ENCODE measurements at places on chromosomes 6 and 20. TPM values are rescaled to one million over a fixed set of nuclear protein-coding genes. Genes with fewer than 3 reads are reported as not detected.

DNA sequence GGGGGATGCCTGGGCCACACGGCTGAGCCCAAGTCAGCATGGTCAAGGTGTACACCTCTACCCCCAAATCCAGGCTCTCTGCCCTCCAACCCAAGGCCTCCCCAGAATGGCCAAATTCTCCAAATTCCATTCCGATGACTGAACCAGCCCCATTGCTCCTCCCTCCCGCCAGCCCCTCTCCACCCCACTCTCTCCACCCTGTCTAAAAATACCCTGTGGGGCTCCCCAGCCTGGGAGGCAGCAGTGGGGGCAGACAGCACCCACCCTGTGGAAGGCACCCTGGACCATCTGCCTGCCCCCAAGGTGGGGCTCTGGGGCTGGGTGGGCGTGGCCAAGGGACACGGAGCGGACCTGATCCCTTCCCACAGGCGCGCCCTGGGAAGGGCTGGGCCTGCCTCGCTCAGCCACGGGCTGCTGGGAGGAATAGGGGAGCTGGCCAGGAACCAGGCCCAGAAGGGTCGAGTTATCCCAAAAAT is 11.4 kb downstream of the TEAD3 start:
- DNase-seq, result no peak
- H3K4me3 ChIP-seq, result no peak overlapping the region
- H3K27me3 ChIP-seq, result no peaks in the 10 kb centered on the region
- H3K4me1 ChIP-seq, result peaks cover 36% of the 10 kb centered on the region
- H3K27ac ChIP-seq, result peak overlapping the region; percentile 20

DNA sequence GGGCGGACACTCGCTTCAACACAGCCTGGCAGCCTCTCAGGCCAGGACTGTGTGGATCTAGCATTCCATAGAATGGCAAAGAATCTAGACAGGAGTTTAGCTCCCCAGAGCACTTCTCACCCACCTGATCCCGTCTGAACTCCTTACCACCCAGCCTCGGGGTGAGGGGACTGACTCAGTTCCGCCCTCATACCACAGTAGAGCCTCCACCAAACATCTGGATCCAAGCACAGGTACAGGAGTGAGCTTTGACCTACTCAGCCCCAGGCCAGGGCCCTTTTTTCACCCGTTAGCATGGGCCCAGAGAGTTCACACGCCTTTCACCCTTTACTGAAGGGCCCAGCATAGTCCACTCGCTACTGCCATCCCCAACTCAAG is 715 bp downstream of the PSMF1 start:
- no peak for DNase-seq
- peak overlapping the region; percentile 75 for H3K27ac ChIP-seq
- peaks cover 42% of the 10 kb centered on the region for H3K4me1 ChIP-seq
- H3K4me3 ChIP-seq, result peak overlapping the region; percentile 90
- H3K36me3 ChIP-seq, result peaks cover 32% of the 10 kb centered on the region
- H3K27me3 ChIP-seq, result no peaks in the 10 kb centered on the region

GRCh38 chr20:63536997-63537524 is at the start of gene PTK6:
Gene PTK6 (minus strand): TSS chr20:63537376. CDS start chr20:63537314, 62 bp downstream.
- H3K4me3 ChIP-seq, result no peak within 1 kb of the TSS
- peaks cover 6% of the 10 kb centered on the region for H3K4me1 ChIP-seq
- DNase-seq, result no peak
- H3K27ac ChIP-seq, result no peak within 1 kb of the TSS
- no peaks in the 10 kb centered on the region for H3K36me3 ChIP-seq

Gene FAM217A
- total RNA-seq, result not detected

- H3K36me3 ChIP-seq, result no peaks in the 10 kb centered on the region
- DNase-seq, result no peak
- no peak overlapping the region for H3K4me3 ChIP-seq
Observed at GRCh38 chr6:319177-320131, 27.2 kb downstream of the DUSP22 start.

DNA sequence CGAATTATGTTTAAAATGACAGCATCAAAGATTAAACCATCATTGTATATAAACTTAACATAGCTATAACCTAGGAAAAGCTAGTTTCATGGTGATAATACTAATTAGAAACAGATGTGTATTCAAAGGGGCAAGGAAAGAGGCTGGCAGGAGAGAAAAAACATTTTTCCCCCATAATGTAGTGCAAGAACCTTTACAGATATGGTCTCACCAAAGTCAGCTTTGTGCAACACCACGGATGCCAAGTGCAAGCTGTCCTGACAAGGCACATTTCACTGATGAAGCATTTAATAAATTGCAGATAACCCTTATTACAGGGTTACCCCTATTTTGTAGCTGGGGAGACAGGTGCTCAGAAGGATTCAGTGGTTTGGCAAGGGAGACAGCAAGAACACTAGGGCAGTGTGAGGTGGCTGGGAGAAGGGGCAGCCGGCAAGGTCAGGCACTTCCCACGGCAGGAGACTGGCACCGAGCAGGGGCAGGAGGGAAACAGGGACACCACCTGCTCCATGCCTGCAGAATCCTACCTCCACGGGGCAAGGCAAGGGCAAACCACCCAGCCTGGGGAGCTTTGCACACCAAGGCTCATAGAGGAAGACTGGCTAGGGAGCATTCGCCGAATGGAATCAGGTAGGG is 6.5 kb downstream of the RPS6KA2 start:
- H3K4me1 ChIP-seq, result no peaks in the 10 kb centered on the region
- H3K4me3 ChIP-seq, result no peak overlapping the region
- peaks cover 53% of the 10 kb centered on the region for H3K27me3 ChIP-seq
- no peaks in the 10 kb centered on the region for H3K36me3 ChIP-seq
- no peak overlapping the region for H3K27ac ChIP-seq

DNA sequence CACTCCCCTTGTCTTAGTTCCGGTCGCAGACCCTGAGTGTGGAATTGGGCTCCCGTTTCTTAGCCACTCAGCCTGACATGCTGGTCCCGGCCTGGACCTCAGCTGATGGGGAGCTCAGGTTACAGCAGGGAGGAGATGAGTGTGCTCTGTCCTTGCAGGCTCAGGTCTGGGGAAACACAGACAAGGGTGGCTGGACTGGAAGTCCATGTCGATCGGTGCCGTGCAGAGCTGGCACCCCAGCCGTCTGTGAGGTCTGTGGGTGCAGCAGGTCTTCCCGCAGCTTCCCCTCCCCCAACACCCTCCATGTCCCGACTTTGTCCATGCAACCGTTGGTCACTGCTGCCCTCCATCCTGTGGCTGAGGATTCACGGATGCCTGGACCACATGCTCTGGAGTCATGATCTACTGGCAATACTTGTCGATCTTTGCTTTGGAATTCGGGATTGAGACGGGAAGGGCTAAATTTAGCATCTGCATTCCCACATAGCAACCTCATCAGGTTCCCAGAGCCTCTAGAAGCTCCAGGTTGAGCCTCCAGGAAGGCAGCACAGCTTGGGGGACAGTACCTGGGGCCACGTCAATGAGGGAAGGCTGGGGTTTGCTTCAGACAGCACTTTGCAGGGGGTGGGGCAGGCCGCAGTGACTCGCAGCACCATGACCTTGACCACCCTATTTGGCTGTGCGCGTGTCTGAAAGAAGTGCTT is 118.8 kb downstream of the PSMB1 start:
- no peak overlapping the region for H3K4me3 ChIP-seq
- H3K4me1 ChIP-seq, result peaks cover 7% of the 10 kb centered on the region
- H3K36me3 ChIP-seq, result no peaks in the 10 kb centered on the region
- DNase-seq, result no peak

Gene LINC00237
- total RNA-seq, result not detected

Gene PRL
- total RNA-seq, result not detected

DNA sequence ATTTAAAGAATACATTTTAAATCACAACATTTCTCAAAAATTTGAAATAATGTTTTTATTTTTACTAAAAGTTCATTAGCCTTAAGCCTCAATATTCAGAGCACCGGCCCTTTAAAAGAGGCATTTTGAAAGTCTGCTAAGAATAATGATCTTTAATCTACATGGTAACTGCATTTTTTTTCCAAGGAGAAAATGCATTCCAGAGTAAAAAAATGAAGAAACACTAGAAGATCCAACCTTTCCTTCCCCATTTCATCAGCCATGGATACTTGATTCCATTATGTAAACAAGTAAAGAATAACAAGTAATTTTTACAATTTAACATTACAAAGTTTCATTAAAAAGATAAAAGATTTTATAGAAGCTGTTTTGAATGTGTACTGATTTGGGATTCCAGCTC is 21.8 kb downstream of the LCA5 start:
- no peak overlapping the region for H3K27ac ChIP-seq
- H3K27me3 ChIP-seq, result no peaks in the 10 kb centered on the region
- H3K4me3 ChIP-seq, result no peak overlapping the region

Gene EXOC2
- 24.7 TPM for total RNA-seq

GRCh38 chr6:163751032-163751525 is 336.6 kb downstream of the QKI start:
- H3K4me3 ChIP-seq, result no peak overlapping the region
- no peak overlapping the region for H3K27ac ChIP-seq
- peaks cover 14% of the 10 kb centered on the region for H3K4me1 ChIP-seq

Gene C4B
- 8.5 TPM for total RNA-seq

GRCh38 chr20:1844325-1845162 is 50.7 kb upstream of the SIRPA start:
- H3K4me3 ChIP-seq, result no peak overlapping the region
- H3K4me1 ChIP-seq, result no peaks in the 10 kb centered on the region
- DNase-seq, result no peak
- H3K27ac ChIP-seq, result no peak overlapping the region

DNA sequence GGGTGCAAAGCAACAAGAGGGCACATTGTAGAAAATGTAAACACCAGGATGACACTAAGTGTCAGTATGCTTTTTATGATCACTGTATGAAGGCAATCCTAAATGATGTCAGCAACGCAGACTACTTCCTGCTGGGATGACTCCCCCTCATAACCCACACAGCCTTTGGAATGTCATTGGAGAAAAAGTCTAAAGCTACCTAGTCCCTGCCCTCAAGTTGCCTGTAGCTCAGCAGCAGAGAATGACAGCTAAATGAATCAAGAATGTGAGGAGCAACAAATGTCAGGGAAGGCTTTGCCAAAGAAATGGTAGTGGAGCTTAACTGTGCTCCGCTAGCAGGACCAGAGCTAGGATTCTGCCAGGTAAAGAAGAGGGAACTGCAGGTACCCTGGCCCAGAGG is 555.6 kb downstream of the CD83 start:
- no peaks in the 10 kb centered on the region for H3K27me3 ChIP-seq
- H3K27ac ChIP-seq, result no peak overlapping the region
- H3K4me3 ChIP-seq, result no peak overlapping the region
- H3K4me1 ChIP-seq, result peaks cover 5% of the 10 kb centered on the region

- no peak overlapping the region for H3K4me3 ChIP-seq
- no peaks in the 10 kb centered on the region for H3K27me3 ChIP-seq
- no peaks in the 10 kb centered on the region for H3K36me3 ChIP-seq
Observed at GRCh38 chr6:135161411-135162395, 19.4 kb upstream of the MYB start.

Data from K562 (cell line).